ENCODE measurements at places on chromosomes 3 and 15.

DNA sequence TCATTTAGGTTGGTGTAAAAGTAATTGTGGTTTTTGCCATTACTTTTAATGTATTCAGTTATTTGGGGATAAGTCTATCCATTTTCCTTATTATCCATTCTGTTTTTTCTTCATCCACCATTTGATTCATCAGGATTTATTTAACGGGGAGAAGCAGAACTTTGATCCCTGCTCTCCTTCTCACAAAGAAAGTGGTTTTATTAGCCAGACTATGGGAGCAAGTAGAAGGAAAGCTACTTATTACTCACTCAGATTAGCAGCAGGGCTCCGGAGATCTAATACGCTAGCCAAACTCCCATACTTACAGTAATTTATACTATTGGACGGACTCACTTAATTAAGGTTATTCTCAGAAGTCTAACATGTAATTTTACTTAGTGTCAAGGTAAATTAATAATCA, 14.7 kb upstream of the TMEM87A start:
- DNase-seq = no peak

DNA sequence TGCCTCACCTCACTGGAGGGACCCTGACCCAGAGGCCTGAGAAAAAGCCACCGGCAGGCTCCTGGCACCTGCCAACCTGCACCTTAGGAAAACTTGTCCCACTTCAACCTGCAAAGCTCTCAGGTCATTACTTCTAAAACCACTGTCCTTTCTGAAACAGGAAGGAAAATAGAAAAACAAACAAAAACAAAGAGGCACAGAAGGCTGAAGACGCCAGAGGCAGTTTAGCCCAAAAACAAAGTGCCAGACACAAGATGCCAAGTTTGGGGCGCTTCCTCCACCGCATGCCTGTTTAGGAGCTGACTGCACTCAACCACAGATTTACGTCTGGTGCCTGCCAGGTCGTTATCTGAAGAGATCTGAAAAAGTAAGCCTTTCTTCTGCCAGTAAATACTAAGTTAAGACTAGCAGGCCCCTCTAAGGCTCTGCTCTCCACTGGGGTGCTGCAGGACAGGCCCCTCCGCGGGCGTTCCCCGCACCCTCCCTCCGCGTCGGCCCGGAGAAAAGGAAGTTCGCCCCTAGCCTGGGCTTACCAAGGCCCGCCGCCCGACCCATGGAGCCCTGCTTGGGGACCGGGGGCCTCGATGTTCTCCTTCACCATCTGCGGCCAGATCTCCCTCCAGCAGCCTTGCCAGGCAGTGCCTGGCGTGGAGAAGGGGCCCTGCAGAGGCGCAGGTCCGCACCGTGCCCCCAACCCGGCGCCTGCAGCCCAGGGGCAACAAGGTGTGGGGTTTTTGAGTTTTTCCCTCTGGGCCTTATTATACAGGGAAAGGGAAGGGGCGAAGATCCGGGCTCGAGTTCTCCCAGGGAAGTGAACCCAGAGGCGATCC, 1.3 kb downstream of the GOLGA8A start:
- peak; percentile 13 for DNase-seq

DNA sequence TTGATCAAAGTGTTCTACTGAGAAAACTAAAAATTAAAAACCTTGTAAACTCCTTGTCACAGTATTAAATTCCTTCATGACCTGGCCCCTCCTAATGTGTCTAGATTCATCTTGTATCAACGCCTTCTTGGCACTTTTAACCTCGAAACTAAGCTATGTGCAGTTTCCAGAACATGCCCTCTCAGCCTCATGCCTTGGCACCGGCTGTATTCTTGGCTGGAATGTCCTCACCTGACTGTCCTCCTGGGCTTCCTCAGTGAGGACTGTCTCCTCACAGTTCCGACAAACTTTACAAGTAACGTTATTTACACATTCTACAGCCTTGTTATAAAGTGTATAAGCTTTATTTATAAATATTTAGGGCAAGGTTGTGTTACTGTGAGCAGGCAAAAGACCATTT, 196.5 kb upstream of the SLC2A2 start:
- DNase-seq = no peak

- DNase-seq = no peak
These were observed 117.1 kb upstream of the TJP1 start for GRCh38 chr15:29939404-29939803.

DNA sequence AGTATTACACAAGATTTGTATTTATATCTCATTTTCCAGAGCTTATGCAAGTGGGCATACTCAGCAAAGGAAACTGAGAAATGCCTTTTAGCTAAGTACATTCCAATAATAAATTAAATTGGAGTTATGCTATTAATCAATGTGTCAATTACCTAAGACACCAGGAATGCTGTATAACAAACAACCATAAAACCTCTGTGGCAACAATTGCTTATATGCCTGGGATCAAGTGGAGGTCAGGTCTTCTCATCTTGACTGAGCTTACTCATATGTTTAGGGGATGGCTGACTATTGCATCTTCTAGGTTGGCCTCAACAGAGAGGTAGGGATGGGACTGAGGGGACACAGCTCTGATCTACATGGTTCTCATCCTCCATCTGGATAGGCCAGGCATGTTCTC, 30.7 kb downstream of the CD200R1L start:
- no peak for DNase-seq

DNA sequence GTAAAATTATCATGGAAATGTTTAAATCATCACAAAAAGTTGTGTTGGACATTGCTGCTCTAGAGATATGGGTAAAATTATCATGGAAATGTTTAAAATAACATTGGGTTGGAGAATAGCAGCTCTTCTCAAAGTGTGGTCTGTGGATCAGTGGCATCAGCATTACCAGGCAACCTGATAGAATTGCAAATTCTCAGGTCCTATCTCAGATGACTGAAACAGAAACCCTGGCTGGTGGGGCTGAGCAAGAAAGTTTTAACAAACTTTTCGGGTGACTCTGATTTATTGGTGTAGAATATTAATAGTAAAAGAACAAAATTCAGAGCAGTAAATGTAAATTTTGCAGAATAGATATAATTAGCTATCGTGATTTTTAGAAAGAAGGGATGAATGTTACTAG, 28.9 kb downstream of the NXPE3 start:
- no peak for DNase-seq

- DNase-seq = no peak
These were observed 775.8 kb downstream of the ZPLD1 start for GRCh38 chr3:103210583-103210982.

DNA sequence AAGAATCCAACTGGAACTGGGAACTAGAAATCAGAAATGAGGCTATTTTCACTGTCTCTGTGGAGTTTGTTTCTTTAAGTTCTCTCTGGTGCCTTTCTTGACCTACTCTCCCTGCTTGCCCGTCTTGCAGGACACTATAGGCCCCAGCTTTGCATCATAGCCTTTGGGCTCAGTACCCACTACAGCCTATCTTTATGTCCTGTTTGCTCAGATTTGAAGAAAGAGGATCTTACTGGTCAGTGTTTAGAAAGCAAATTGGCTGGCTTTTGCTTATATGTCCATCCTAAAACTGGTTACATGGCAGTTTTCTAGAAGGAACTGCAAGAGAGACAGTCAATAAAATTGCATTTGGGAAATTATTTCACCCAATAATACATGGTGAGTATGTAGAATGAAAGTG, 231.8 kb upstream of the TBL1XR1 start:
- no peak for DNase-seq

- DNase-seq = no peak
These were observed 8.5 kb downstream of the PLCH1 start for GRCh38 chr3:155736381-155736780.

- DNase-seq = no peak
These were observed 86.9 kb downstream of the CRYGS start for GRCh38 chr3:186457236-186457635.

GRCh38 chr3:142930463-142930862, 33.0 kb downstream of the PAQR9 start:
- no peak for DNase-seq

DNA sequence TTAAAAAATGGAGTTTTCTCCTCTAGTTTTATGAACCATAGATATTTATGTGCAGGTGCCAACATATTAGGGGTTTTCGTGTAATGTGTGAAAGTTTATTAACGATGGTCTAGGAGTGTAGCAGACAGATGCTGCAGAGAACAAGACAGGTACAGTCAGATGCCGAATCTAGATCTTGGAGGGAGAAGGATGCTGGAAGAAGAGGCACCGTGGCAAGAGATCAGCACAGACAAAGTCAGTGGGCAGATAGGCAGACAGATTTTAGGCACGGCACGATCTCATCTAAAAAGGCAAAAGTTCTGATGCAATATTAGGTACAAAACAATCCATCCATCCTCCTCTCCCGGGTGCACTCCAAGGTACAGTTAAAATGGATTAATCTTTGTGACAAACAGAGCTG, 161.6 kb downstream of the TIGIT start:
- no peak for DNase-seq

DNA sequence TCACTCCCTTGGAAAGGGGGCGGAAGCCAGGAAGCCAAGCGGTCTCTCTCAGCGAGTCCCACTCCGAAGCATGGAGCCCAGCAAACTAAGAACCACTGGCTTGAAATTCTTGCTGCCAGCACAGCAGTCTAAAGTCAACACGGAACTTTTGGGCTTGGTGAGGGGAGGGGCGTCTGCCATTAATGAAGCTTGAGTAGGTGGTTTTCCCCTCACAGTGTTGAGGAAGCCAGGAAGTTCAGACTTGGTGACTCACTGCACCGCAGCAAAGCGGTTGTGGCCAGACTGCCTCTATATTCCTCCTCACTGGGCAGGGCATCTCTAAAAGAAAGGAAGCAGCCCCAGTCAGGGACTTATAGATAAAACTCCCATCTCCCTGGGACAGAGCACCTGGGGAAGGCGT, 665.4 kb upstream of the CBLB start:
- DNase-seq = no peak

DNA sequence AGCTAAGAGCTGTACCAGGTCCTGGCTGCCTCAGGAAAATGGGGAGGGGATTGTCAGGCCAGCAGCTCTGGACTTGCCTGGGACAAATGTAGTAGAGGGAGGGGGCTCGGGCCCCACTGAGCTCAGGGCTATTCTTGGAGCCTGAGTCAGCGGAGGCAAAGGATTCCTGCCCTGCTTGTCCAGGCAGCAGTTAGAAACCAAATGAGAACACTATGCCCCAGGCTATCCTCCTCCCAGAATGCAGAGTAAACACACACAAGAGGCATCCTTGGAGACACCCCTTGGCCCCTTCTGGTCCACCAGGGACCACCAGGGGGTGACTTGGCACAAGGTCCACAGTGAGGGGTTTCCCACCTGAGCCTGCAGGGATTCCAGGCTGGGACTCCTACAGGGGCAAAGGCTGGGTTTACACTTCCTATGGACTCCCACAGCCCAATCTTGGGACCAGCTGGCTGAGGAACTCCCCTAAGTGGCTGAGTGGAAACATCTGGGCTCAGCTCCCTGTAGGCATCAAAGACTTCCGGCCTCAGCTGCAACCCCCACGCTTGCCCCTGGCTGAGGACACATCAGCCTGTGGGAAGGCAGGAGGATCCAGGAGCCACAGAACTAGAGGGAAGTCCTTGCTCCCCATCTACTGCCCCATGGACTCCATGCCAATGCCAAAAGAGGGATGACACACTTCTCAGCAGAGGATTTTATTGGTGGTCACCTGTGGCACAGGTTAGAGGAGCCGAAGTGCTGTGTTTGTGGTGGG, 3.4 kb upstream of the COL7A1 start:
- DNase-seq = no peak

GRCh38 chr15:75228787-75229186, 27.1 kb downstream of the C15orf39 start:
- DNase-seq = peak; percentile 7

DNA sequence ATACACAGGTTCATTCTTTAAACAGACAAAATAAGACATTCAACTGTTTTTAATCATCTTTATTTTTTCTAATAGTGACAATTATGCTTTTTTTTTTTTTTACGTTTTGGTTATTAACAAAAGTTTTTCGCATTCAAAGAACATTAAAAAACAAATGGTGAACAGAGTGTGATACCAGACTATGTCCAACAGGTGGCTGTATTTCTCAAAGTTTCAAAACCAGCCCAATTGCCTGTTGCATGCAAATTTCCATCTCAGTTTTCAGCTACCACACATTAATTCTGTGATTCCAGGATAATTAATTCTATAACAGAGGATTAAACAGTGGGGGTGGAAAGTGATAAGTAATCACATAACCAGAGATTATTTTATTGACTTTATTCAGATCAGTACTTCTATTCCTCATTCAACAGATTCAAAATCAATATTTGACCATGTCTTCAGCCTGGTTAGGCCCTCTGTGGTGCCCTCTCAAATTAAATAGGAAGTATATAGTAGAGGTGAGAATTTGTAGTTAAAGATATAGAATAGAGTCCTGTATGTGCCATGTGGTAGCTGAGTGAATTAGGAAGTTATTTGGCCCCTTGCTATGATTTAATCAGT, 122.2 kb upstream of the DCBLD2 start:
- DNase-seq = peak; percentile 33

- DNase-seq = peak; percentile 25
These were observed 17.3 kb downstream of the IGF2BP2 start for GRCh38 chr3:185807445-185808068.

DNA sequence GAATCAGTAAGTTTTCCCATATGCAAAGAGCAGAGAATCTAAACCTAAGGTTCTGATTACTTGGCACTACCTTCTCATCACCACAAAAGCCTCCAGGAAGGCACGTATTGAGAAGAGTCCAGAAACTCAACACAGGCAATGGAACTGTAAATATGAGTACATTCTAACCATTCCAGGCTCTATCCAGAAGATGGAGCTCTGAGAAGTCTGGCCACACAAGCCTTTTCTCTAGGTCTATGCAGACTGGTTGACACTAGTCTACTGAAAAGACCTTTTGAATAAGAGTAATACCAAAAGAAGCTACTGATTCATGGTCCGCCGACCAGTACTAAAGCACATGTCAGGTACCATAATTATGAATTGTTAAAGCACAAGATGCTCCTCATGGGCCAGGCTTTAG, 12.2 kb upstream of the NCKIPSD start:
- no peak for DNase-seq

GRCh38 chr3:1535361-1535760, 442.5 kb downstream of the CNTN6 start:
- DNase-seq = no peak

GRCh38 chr3:35664460-35664919, 25.2 kb downstream of the ARPP21 start:
- DNase-seq = peak; percentile 50

DNA sequence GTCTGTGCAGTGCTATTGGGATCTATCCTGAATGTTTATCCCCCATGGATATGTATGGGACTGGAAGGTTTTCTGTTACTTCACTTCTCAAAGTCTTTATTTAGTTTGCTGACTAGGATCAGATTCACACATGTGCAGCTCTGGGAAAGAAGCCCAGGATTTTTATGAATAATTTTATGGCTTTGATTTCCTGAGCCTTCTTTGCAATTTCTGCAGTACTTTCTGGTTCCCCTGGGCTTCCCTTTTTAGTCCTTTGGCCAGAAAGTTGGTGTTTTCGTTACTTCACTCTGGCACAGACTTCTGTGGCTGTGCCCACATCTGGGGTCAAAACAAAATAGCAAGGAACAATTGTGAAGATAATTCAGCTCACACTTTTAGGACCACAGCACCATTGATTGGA, 721.0 kb downstream of the OTOL1 start:
- DNase-seq = no peak

GRCh38 chr3:107283948-107284347, 93.3 kb upstream of the CCDC54 start:
- no peak for DNase-seq

- DNase-seq = no peak
These were observed 175.8 kb upstream of the NANOGP8 start for GRCh38 chr15:35260941-35261340.

Data from iPS-NIHi11 (cell line).